ENCODE measurements at places on chromosomes 3 and 15.

- DNase-seq = no peak
Observed at GRCh38 chr15:100430411-100430810, 88.6 kb upstream of the ADAMTS17 start.

DNA sequence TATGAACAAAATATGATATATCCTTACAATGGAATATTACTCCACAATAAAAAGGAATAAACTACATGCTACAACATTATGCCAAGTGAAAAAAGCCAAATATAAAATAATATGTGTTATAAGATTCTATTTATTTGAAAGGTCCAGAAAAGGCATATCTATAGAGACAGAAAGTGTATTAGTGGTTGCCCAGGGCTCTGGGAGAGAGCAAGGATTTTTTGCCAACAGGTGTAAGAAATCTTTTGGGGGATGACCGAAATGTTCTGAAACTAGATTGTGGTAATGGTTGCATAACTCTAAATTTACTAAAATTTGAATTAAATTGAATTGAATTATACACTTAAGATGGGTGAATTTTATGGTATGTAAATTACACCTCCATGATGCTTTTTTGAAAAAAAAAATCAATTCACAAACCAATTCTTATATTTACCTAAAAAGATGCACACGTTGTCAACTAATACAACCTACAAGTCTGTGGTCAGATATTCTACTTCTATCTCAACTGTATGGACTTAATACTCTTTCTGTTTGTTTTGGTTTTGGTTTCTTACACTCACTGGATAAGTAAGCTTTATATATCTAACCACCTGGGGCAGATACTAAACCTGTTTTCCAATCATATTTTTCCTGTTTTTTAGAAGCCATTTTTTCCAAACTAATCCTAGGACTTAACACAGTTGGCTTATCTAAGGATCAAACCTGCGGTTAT, 75.8 kb downstream of the FBN1 start:
- no peak for DNase-seq

DNA sequence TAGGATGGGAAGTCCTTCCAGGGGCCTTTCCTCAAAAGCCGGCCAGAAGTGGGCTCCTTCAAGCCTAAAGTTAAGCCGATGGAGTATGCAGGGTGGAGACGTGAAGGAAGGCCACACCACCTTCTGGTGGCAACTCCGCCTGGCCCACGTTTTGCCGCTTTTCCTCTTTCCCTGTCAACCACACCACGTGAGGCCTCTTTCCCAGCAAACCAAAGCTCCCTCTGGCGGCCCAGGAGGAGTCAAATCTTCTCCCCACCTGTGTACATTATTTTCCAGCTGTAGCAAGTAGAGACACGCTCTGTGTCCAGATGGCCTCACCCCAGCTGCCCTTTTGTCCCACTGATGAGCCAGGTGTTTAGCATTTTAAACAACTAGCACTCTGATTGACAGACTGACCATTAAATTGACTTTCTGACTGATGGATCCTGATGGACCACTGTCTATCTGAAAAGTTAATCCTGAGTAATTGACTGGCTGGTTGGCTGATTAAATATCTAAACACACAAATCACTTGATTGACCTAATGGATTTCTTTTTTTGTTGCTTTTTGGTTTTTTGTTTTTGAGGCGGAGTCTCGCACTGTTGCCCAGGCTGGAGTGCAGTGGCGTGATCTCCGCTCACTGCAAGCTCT, 59.6 kb upstream of the ZBTB38 start:
- no peak for DNase-seq

DNA sequence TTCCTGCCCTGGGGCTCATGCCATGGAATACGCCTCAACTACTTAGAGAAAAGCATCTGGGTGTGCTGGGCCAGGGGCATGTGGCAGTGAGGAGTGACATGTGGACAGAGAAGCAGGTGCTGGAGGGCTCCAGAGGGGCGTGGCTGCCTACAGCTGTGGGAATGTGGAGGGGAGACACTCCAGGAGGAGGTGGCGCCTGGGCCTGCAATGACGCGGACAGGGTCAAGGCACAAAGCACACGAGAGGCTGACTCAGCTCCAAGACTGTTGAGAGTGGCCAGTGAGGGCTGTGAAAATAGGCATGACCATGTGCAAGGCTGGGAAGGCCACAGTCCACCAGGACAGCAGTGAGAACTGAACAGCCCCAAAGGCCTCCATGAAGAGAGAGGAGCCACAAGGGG, 48.5 kb downstream of the PTH1R start:
- DNase-seq = no peak

DNA sequence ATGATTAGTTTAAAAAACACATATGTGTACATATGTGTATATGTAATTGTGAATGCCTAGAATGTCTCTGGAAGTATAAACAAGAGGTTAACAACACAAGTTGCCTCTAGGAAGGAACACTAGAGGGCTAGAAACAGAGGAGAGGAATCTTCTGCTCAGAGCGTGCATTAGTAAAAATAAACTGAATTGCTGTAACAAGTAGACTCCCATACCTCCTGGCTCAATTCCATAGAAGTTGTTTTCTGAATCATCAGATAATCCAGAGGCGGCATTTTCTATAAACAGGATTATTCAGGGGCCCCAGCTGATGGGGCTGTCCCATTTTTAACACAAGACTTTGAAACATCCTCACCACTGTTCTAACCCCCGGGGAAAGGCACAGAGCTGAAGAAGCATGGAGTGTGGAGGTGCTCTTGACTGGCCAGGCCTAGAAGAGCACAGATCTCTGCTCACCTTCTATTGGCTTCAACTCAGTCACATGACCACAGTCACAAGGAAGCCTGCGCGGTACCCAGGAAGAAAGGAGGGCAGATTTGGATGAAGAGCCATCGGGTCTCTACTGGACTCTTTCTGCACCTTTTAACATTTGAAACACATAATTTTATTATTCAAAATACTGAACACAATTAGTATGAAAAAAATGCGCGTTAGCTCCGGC, 145.7 kb downstream of the TLE3 start:
- DNase-seq = no peak

GRCh38 chr15:71706461-71707229, 103.7 kb upstream of the NR2E3 start:
- no peak for DNase-seq

DNA sequence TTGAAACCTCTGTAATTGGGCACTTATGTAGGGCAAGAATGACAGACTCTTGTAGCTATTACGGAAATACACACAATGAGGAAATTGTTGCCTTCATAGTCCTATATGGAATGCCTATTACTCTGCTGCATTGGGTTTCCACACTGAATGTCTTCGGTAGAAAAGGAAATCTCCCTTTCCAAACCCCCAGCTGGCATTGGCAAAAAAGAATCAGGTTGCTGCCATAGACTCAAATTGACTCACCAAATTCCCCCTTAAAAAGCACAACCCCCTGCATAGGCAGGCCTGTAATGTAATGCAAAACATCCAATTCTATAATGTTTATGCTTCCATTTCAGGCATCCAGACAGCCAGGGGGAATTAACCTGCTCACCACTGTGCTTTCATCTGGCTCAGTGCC, 44.8 kb upstream of the NTRK3 start:
- DNase-seq = no peak

DNA sequence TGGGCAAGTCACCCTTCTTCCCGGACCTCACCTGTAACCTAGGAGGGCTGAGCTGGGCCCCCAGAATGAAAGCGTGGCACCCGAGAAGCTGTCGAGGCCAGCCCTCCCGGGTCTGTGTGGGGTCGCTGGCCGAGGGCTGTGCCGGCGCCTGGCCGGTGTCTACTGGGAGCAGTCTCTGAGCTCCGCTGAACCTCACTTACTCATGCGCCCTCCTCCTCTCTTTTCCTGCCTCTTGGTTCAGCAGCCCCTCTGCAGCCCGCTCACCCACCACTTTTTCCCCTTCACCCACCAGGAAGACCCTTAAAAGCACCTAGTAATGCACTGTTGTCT, 419 bp downstream of the HYKK start:
- no peak for DNase-seq

- no peak for DNase-seq
Observed at GRCh38 chr3:156606729-156607128, 51.8 kb upstream of the SSR3 start.

DNA sequence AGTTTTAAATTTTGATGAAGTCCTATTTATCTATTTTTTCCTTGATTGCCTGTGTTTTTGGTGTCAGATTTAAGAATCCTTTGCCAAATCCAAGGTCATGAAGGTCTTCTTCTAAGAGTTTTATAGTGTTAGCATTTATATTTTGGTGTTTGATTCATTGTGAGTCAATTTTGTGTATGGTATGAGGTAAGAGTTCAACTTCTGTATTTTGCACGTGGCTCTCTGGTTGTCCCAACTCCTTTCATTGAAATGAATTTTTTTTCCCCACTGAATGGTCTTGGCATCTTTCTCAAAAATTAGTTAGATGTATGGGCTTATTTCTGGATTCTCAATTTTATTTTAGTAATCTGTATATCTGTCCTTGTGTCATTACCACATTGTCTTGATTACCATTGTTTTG, 57.1 kb upstream of the STRIT1 start:
- DNase-seq = no peak

DNA sequence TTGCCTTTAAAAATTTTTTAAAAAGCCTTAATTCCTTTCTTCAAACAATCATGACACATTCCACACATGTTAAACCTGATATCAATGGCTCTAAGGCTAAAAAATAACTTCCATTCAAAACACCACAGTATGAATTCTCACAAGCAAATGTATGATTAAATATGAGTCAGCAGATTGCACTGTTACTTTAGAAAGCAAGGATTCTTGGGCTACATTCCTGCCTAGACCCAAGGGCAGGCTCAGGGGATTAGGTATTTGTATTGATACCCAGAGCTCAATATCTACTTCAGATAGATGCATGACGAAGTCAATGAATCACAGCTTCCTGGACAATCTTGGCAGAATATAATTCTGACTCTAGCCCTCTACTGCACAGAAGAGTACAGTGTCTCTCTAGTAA, 65.7 kb downstream of the RARB start:
- no peak for DNase-seq

DNA sequence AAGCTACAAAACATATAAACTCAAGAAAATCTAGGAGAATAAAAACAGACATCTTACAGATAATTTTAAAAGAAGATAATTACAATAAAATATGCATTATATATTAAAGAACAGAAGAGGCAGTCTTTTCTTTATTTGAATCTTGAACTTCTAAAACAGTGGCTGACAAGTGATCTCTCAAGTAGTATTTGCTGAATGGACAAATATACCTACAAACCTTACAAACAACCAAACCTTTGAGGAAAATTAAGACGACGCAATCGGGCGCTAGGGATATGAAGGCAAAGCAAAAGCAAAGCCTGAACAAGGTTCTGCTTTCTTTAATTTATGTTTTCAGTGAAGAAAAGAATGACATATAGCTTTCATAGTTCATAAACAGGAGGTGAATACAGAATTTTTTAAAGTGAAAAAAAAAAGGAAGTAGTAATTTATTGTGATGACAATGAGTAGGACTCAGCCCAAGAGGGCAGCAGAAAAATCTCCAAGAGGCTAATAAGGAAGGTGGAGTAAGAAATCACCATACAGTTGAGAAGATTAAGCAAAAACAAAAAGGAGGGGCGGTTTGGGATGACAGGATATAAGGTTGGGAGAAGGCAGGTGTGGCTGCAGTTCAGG, 347.8 kb downstream of the TBC1D5 start:
- no peak for DNase-seq

- no peak for DNase-seq
Observed at GRCh38 chr15:60683156-60683555, 204.2 kb upstream of the ICE2 start.

GRCh38 chr3:21447476-21448151, 303.4 kb downstream of the ZNF385D start:
- DNase-seq = no peak

- DNase-seq = no peak
Observed at GRCh38 chr3:141465221-141465620, 21.6 kb upstream of the RASA2 start.

DNA sequence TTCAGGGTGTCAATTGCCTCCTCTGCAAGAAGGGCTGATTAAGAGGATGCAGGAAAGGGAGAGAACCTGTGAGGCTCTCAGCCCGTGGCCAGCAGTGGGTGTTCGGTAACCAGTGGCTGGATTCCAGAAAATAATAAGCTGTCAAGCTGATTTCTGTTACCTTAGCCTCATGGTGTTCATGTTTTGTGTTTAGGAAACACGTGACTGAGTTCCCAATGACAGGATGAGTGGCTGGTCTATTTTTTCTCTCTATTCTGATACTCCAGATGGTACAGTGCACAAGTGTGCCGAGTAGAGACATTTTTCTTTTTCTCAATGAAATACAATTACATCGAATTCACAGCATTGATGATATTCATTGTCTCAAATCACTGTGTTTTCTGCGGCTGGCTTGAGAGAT, 43.6 kb downstream of the EDEM1 start:
- DNase-seq = no peak

GRCh38 chr3:50388016-50388719, 28.8 kb upstream of the TMEM115 start:
- no peak for DNase-seq

GRCh38 chr3:24119321-24119751, 174.2 kb downstream of the NR1D2 start:
- DNase-seq = no peak

DNA sequence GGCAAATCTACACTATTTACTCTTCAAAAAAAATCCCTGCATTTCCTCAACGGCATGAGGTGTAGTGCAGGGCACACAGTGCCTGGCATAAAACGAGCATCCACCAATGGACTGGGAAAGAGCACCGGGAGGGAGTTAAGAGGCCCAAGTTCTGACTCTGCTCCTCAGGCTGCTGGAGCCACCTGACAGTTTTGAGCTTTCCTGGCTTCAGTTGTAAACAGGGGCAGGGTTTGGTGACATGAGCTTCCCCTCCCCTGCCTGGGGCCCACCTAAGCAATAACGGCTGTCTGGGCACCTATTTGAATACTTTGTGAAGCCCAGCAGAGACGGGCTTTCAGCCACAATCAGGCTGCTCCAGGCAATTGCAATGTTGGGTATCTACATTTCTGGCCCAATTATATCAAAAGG, 16.4 kb downstream of the CA12 start:
- no peak for DNase-seq

DNA sequence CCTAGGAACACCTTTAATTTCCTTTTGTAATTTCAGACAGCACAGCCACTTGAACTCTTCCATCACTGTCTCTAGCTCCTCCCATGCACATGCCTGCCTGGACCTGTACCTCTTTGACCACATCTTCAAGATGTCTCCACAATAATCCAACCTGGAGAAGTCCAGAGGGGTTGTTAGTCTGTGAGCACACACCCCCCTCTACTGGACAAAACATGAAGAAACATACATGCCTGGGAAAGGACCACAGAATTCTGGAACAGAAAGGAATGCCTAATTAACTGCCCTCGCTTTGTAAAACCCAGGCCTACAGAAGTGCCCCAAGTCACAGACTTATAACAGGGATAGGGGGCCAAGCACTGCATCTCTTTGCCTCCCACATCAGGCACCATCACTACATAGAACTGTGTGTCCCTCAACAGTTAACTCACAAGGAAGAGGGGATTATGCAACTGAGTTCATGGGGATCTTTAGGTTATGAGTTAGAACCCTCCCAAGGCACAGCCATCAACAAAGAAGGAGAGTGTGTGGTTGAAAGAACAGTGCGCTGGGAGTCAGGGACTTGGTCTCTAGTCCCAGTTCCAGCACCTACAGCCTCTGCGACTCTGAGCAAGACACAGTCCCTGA, 61.7 kb downstream of the FMN1 start:
- DNase-seq = no peak
